ENCODE measurements at places on chromosomes 7 and 10.
A peak's percentile ranks its signal among the peaks of the same experiment; 100 is the strongest.

GRCh38 chr10:132708936-132709335, 77.0 kb downstream of the NKX6-2 start:
- DNase-seq: no peak

DNA sequence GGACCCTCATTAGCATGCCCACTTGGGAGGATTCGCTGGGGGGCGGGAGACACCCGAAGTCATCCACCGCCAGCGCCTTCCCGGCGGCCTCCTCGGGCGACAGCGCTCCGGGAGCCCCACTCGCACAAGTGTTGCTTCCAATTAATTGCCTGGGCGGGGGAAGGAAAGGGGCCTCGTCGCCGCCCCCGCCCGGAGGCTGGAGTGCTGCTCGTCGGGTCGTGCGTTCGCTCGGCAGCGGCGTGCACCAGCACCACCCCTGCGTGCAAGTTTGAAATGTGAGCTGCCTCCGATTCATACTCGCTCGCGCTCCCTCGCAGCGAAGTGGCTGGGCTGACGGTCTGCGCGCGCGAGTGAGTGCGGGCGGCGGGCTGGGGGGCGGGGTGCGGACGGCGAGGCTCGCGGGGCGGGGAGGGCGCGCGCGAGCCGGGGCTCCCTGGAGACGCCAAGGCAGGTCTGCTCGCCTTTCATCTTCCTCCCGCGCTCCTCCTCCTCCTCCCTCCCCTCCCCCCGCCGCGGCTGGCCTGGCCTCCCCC, 104.6 kb upstream of the PPIF start:
- DNase-seq: peak; percentile 88

DNA sequence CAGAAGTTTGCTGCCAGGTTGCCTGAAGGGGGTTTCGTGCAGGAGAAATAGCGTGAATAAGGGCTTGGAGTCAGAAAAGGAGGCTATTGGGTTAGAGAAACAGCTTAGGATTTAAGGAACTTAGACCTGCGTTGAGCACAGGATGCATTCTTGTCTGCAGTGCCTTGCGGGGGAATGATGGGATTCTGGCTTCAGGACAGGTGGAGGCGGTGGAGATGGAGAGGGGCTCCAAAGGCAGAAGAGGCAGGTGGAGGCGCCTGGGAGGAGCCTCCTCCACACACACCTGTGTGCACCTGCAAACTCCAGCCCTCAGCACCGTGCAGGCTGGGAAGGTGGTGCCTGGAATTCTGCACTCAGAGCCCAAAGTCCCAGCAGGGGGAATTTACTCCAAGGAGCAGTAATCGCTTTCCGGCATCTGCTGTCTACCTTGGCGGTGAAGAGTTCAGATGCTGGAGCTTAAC, 1.8 kb downstream of the CLIP2 start:
- no peak for DNase-seq

DNA sequence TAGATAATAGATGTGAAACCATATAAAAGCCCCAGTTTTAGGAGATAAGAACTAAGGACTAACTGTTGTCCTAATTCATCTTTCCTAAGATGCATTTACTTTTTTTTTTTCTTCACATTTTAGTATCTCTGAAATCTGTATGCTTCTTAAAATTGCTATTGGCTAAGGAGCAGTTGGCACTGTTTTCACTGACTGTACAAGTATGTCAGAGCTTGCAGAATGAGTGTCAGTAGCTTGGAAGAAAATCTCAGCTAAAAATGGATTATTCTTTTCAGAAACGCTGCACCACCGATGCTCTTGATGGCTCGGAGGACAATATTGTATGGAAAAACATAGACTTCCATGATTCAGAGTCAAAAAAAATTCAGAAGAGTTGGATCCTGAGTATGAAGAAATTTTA, 91.1 kb upstream of the DNAJB12 start:
- DNase-seq: no peak

GRCh38 chr10:48683868-48684267, 805 bp upstream of the WDFY4 start:
- DNase-seq: no peak

GRCh38 chr7:82617156-82617555, 173.6 kb upstream of the CACNA2D1 start:
- no peak for DNase-seq

DNA sequence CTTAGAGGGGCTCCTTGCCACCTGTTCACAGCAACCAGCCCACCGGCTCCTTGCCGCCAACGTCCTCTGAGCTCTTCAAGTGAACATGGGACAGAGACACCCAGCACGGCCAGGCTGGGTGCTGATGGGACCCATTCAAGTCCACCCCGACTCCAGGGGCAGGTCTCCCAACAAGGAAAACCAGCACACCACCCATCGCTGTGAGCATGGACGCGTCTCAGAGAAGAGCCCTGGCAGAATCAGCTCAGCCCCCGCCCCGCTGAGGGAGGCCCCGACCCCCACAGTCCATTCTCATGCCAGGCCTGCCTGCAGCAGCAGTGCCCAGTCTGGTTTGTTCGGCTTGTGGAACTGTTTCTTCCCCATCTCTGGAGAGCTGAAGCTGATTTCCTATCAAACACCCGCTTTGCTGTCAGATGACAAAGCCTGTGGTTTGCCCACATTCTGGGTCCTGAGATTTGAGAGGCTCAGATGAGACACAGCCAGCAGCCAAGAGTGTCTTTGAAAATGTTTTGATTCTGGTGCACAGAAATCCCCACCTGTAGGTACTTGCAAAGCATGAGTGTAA, 216.6 kb downstream of the ZMYND11 start:
- DNase-seq: no peak

GRCh38 chr7:43554423-43554822, 28.5 kb upstream of the STK17A start:
- no peak for DNase-seq

DNA sequence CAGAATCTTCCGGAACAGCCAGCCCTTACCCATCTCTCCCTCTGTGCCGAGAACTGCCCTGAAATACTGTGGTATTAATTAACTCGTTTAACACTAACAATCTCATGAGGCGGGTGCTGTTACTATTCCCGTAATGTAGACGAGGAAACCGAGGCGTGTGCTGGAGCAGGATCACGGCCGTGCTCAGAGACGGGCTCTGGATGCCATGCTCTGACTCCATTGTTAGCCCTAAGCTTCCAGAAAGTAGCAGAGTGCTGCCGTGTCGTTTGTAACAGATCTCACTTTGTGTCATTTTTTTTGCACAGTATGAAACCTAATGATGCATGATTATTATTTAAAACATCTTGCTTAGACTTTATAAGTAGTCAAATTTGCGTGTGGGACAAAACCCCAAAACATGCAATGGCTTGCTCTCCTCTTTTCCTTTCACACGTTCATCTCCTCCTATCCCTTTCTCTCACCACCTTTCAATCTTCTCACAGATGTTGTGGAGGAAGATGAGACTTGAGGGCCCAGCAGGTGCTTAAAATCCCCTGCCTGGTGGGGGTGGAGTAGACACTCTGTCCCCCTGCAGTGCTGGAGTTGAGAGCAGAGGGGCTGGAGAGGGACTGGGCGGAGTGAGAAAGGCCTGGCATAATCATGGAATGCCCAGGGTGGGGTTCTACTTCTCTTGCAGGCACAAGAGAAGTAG, 482 bp upstream of the ACTR3C start:
- DNase-seq: no peak

- DNase-seq: no peak
Measured at GRCh38 chr7:99694201-99694911, 14.6 kb upstream of the CYP3A5 start.

DNA sequence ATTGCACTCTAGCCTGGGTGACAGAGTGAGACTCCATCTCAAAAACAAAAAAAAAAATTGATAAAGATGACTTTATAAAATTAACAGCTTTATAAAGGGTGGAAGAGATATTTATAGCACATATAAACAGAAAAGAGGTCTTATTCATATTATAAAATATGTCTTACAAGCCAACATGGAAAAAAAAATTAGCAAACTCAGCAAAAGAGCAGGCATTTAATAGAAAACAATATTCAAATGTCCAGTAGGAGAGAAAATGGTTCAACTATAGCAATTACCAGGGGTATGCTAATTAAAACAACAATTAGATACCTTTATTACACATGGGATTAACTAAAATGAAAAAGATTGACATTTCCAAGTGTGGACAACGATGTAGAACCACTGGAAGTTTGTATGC, 929.1 kb downstream of the REEP3 start:
- no peak for DNase-seq

GRCh38 chr10:102131286-102132170, 1.3 kb upstream of the PPRC1 start:
- no peak for DNase-seq

DNA sequence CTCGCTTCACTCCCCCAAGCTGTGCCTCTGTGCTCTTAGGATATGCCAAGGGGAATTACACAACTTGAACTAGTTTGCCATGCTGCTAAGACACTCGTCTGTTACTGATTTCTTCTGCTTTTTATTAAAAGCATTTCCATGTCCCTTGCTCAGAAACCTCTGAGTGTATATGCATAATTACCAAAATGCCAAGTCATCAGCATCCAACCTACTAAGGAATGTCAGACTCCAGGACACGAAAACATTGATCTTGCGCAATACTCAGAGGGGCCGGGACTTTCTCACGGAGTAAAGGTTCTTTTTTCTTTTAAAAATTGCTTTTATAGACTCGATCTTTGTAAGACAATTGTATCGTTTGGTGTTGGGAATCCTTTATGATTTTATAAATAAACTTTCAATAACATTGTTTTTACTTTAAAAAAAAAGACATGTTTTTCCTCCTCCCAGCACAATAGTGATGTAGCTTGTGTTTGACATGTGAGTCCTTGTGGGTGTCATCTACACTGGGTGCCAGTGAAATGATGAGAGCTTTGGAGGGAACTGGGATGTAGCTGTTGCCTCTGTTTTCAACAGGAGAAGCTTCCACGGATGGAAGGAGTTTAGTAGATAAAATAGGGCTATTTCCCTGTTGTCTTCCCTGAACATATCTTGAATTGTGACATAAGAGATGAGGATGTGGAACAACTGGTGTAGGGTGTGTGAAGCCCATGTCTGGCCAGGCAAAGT, 43.6 kb downstream of the CNNM1 start:
- no peak for DNase-seq

DNA sequence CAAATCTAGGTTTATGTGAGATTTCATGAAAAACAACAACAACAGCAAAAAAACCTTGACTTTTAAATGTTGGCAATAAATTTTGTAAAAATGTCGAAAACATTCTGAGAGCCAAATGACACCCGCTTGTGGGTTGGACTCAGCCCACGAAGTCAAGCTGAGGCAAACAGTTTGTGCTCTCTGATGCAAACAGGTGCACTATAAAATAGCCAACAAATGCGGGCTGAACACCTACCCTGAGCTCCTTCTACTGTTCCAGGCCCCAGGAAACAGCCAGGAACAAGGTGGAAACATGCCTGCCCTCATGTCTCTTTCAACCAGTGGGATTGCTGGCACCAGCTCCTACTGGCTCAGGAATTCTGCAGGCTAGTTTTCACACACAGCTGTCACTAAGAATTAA, 105.0 kb upstream of the ZNF716 start:
- no peak for DNase-seq

- no peak for DNase-seq
Measured at GRCh38 chr7:56046721-56047445, 4.4 kb downstream of the PSPH start.

GRCh38 chr10:69787681-69788080, 14.0 kb upstream of the COL13A1 start:
- no peak for DNase-seq

- DNase-seq: no peak
Measured at GRCh38 chr7:7433811-7434210, 101.9 kb downstream of the COL28A1 start.

- DNase-seq: no peak
Measured at GRCh38 chr10:117675514-117676055, 133.0 kb downstream of the EMX2 start.

GRCh38 chr10:49690698-49691356, 11.4 kb downstream of the C10orf53 start:
- DNase-seq: no peak

DNA sequence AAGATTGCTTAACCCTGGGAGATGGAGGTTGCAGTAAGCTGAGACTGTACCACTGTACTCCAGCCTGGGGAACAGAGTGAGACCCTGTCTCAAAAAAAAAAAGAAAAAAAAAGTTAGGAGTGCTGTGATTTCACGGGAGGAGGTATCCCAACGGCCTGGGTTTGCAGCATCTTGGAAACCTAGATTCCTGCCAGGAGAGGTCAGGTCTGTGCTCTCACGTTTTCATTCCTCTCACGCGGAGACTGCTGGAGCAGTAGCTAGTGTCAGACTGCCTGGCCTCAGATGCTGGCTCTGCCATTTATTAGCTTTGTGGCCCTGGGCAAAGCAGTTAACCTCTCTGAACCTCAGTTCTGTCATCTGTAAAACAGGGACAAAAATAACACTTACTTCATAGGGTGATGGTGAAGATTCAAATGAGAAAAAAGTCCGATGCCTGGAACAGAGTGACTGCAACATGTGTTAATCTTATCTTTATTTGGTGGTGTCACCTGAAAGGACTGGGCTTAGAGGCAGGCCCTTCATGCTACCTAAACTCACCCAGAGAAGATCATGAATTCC, 94.9 kb downstream of the GAD2 start:
- DNase-seq: no peak

DNA sequence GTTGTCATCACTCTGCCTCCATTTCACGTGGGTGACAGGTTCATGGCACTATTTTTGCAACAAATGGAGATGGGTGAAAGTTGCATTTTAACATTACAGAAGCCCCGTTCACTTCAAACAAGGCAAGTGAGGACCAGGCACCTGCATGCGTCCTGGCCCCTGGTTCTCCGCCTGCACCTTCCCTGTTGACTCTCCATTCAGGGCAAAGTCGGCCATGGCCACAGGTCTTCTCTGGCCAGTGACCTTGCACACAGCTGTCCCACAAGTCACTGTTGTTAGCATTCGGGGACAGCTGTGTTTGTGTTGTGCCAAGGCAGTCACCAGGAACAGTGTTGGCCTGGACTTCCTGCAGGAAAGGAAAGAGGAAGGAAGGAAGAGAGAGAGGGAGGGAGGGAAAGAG, 554.9 kb downstream of the TCERG1L start:
- DNase-seq: peak; percentile 29

DNA sequence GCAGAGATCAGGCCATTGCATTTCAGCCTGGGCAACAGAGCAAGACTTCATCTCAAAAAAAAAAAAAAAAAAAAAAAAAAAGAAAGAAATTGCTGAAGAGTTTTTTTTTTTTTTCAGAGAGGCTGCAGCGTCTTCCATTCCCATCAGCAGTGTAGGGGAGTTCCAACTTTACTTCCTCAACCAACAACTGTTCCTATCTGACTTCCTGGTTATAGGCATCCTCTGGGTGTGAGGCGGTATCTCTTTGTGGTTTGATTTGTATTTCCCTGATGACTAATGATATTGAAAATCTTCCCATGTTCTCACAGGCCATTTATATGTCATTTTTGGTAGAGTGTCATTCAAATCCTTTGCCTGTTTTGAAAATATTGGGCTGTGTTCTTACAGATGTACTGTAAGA, 40.2 kb downstream of the PRTFDC1 start:
- no peak for DNase-seq

DNA sequence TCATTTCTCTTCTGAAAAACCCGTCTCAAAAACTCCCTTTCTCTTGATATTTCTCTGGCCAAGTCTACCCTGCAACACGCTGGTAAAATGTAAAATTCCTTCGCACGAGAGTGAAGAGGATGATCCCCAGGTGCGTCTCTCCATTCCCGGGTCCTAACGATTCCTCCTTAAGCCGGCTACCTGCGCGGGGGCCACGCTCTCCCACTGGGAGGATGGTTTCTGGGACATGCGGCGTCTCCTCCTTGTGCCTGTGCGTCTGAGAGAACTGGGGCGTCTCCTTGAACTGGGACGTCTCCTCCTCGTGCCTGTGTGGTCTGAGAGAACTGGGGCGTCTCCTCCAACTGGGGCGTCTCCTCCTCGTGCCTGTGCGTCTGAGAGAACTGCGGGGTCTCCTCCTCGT, 149.9 kb downstream of the WDR37 start:
- DNase-seq: no peak
